Activated T-cell treated with anti-CD3 and anti-CD28 coated beads, Interleukin-2, amount 50 U/mL, for 1 hour (primary cell): ENCODE measurements at places on chromosomes 5 and 9.
A peak's percentile ranks its signal among the peaks of the same experiment; 100 is the strongest.

GRCh38 chr5:141807732-141808131 is 70.5 kb downstream of the PCDH1 start:
- DNase-seq, result no peak

DNA sequence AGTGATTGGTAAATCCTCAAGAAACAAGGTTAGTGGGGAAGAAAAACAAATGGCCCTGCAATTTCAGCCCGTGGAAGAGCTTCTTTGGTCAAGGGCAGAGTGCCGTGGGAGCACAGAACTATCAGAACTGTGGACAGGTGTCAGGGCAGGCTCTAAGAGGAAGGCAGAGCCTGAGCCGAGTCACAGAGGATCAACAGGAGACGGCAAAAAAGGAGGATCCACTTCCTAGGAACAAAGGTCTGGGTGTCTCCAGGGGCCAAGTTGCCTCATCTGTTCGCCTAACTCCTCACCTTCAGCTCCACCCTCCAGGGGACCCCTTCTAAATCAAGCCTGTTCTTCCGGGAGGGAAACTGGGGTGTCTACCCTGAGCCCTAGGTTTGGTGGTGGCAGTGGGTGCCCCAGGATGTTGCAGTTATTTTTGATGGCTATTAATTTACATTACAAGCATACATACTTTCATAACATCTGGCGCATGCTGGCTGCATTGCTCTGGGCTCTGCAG is 88.0 kb downstream of the FEM1C start:
- no peak for DNase-seq

DNA sequence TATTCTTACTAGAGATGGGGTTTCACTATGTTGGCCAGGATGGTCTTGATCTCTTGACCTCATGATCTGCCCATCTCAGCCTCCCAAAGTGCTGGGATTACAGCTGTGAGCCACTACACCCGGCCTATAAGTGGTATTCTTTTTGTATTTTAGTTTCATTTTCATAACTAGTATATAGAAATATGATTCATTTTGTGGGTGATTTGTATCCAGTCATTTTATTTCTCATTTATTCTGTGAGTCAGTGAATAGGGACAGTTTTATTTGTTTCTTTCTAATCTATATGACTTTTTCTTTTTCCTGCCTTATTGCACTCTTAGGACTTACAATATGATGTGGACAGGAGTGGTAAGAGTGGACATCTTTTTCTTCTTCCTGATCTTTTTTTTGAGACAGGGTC is 112.9 kb downstream of the AOPEP start:
- DNase-seq, result no peak

GRCh38 chr5:168608821-168609220 is 29.7 kb upstream of the PANK3 start:
- DNase-seq, result no peak

DNA sequence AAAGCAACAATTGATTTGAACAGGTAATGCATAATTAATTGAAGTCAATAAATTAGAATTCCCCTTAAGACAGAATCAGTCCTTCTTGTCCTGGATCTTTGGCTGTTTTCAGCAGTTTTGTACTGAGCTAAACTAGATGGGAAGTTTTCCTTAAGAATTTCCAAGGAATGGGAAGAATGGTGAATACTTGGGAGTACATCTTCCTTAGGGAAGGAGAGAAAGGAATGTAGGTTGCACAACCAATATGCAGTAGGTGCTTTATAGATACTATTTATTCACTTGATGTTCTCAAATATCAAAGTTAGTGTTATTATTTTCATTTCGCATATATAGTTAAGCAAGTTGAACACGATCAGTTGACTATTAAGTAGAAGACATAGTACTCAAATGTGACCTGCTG is 183.5 kb upstream of the MAP1B start:
- no peak for DNase-seq

- no peak for DNase-seq
Observed at GRCh38 chr5:59116231-59116865, 533.5 kb downstream of the RAB3C start.

- DNase-seq, result no peak
Observed at GRCh38 chr9:27353474-27354229, 56.7 kb upstream of the EQTN start.

DNA sequence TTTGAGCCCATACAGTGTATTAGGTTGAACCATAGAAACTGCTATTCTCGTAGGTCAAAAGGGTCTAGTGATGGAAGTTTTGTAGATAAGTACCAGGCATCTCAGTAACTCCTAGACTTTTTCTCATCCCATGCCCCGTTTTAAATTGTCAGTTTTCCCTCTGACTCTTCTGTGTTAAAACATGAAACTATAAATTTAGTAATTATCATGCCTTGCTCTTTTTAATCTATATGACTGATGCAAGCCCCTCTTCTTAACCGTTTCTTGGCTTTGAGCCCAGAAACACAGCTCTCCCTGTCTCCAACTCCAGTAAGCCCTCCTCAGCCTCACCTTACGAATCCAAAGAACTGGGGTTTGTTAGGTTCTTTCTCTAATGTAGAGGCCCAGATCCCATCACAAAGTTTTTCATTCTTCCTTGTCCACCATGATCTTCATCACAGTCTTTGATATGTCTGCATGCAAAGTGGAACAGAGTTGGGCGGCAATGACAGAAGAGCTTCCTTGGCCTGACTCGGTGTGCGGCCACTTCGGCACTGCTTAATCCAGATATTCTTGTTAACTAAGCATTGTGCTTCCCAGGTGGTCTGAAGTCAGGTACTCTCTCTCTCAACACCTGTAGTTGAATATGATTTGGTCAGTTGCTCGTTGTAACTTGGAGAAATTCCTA is 21.1 kb downstream of the RGMB start:
- no peak for DNase-seq

DNA sequence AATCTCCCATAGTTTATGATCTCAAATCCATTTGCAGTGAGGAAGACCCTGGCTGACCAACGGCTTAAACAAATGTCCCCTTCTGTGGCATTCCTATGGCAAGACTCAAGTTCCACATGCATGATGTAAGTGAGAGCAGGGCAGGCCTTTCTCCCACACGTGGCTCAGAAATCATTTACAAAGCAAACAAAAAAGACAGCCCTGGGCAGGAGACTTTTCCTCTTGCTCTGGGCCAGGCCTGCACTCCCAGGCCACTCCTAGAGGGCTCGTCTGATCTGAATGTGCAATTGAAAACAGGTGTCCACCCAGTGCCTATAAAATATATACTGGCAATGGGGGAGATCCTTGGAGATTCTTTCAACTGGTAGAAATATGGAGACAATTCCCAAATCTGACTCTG is 123.1 kb downstream of the DMRT2 start:
- no peak for DNase-seq

DNA sequence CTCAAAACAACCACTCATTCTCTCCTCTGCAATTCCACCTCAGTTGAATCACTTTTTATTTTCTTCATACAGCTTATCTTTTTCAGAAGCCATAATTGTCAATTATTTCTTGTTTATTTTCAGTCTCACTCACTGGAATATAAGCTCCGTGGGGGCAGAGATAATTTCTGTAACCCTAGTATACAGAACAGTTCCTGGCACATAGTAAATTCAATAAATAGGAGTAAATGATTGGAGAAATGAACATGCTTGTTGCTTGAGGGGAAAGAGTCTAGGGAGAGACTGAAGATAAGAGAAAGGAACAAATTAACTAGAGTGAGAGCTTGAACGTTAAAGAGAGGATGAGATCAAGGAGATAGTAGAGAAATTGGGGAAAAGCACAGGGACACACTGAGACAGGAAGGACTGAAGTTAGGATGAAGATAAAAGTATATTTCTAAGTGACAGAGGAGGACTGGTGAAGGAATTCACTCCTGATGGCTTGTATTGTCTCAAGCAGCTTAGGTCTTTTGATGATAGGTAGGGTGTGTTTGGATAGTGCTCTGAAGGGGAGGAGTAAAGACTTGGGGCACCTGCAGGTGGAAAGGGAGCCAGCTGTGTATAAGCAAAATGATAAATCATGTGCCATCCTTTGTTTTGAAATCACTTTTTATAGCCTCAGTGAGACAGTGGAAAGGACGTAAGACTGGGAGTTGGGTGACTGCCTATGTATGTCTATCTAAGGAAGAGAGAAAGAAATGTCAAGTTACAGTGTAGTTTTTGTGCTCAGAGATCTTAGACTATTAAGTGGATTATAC is 2.2 kb downstream of the NAA35 start:
- no peak for DNase-seq

GRCh38 chr5:42429694-42430093 is 6.5 kb downstream of the GHR start:
- DNase-seq, result no peak

GRCh38 chr5:72844218-72844603 is 27.8 kb downstream of the TNPO1 start:
- no peak for DNase-seq

- no peak for DNase-seq
Observed at GRCh38 chr5:131272724-131273123, 8.9 kb downstream of the CDC42SE2 start.

- DNase-seq, result no peak
Observed at GRCh38 chr9:73155377-73155776, 3.7 kb downstream of the ANXA1 start.

DNA sequence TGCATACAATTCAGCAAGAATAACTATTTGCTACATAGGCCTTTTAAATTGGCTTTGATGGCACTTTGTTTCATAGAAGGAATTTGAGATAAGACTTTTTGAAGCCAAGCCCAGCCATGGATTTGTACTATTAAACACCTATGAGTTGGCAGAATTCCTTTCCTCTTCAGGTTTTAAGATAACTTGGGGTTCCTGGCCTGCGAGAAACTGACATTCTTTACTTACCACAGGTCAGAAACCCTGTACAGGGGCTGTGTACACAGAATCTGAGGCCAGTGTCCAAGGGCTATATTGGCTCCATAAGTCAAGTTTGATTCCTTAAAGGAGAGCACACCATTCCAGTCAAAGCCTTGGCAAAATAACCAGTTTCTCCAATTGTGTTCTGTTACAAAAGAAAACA is 10.8 kb upstream of the BTNL3 start:
- no peak for DNase-seq

DNA sequence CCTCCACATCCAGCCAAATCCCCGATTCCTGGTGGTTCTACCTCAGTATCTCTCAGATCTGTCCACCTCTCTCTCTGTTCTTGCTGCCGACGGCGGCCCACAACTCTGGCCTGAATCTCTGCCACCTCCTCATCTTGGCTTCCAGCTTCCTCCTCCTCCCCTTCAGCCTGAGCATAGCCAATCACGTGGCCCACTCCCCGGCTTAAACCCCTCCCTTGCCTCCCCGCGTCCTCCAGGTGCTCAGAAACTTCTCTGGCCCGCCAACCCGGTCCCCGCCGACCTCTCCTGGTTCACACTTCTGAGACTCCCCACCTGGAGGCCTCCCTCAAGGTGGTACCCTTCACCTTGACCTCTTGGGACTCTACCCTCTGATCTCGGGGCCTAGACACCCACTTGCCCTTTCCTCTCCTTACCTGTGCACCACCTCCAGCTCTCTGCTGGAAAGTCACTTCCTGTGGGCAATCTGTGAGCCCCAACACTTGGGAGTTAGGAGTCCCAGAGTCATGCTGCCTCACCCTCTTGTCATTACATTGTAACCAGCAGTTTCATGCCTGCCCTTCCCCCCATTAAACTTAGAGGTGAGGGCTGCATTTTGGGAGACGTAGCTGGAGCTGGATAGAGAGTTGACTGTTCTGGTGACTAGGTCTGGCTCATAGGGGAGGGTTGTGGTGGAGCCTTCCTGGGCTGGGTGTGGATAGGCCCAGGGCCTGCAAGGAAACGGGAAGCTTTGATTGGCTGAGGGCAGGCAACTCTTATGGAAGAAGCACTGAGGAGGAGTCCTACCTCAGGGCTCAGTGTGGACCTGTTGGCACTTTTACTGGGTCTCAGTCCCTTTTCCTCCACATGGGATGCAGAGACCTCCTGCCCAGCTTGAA is 4.5 kb upstream of the SET start:
- peak; percentile 71 for DNase-seq

GRCh38 chr5:114360816-114361723 is 800 bp upstream of the KCNN2 start:
- DNase-seq, result no peak

DNA sequence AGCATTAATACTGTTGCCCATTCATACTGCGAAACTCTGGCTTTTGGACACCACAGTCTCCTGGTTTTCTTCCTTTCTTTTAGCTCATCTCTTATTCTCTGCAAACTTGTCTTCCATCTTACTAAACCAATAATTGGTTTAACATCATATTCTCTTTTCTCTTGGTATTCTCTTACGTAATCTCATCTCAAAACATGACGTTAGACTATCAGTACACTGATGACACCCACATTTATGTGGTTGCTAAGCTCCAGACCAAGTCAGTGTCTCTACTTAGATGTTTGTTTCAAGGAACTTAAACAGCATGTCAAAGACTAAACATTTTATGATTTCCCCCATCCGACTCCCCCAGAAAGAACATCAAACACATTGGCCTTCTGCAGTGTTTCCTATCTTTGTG is 2.1 kb downstream of the PRRC1 start:
- DNase-seq, result no peak

GRCh38 chr5:159426694-159427093 is 96.4 kb upstream of the IL12B start:
- no peak for DNase-seq

DNA sequence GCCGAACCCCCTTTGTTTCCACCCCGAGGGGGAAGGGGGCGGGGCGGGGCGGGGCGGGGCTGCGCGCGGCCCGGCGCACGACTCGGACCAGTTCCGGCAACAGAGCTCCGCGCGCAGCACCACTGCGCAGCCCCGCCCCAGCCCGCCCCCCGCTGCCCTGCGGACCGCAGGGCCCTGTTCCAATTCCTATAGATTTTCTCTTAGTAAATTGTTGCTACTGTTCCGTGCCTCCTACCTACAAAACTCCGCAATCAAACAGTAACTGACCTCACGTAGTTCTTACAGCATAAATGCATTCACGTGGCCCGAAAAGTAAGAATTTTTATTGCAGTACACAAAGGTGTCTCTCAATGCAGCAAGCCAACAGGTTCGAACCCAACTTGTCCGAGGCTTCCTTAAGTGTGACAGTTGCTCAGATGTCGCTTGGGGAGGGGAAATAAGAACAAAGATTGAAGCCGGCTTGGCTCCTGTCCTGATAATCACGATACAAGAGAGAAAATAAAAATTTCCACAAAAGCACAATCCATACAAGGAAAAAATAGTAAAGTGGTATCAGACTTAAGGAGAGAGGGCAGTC is 1.2 kb upstream of the RNF38 start:
- DNase-seq, result no peak

- no peak for DNase-seq
Observed at GRCh38 chr5:68418201-68418600, 202.6 kb downstream of the PIK3R1 start.

DNA sequence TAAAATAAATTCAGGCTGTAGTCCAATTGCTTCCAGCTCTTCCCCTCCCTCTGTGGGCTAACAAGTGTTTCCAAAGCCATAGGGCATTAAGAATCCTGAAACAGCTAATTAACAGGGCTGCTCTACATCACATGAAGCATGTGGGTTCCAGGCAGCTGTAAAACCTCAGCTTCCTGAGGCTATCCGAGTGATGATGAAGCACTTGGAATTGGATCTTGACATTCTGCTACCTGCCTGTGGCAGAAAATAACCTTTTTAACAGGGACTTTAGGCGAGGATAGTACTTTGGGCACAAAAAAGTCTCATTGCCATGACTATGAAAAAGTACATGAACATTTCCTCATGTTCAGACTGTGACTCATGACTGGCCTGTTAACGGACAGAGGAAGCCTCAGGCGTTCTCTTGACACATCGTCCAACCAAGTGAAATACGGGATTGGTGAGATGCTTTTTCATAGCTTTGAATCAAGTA is 107.2 kb downstream of the PDE4D start:
- no peak for DNase-seq

- no peak for DNase-seq
Observed at GRCh38 chr5:168125445-168126199, 165.8 kb upstream of the WWC1 start.
